ENCODE measurements at places on chromosomes 6 and 20. TPM values are rescaled to one million over a fixed set of nuclear protein-coding genes. Genes with fewer than 3 reads are reported as not detected.

GRCh38 chr6:166692723-166693302 is 65.8 kb upstream of the RPS6KA2 start:
- H3K36me3 ChIP-seq, result no peaks in the 10 kb centered on the region
- H3K27me3 ChIP-seq, result no peaks in the 10 kb centered on the region
- H3K4me3 ChIP-seq, result no peak overlapping the region
- DNase-seq, result no peak
- no peaks in the 10 kb centered on the region for H3K4me1 ChIP-seq

DNA sequence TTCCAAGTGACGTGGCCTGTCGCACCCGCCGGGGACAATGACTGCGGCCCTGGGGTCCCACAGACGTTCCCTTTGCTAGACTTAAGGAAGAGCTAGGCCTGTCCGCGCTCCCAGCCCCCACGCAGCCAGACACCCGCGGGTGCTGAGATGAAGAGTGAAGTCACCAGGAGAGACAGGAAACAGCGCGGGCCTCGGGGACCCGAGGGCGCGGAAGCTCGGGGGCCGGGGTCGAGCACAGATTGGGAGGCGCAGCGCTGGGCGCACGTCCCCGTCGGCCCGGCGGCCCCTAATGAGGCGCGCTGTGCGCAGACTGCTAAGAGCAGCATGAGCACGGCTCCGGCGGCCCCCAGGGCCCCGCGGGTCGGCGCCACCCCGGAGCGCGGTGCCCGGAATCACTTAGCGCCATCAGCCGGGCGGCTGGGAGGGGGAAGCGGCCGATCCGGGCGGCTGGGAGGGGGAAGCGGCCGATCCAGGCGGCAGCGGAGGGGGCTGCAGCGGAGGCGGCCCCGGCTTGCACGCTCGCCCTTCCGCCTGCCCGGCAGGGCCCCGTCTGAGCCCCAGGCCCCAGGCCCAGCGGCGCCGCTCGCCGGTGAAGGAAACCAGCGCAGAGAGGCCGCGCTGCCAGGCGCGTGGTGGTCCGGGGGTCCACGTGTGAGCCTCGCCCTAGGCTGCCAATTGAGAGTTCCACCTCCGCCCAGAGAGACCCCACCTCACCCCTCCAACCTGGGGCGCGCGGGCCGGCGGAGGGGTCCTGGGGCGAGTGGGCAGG is 8.3 kb upstream of the AVP start:
- no peaks in the 10 kb centered on the region for H3K36me3 ChIP-seq
- peaks cover 7% of the 10 kb centered on the region for H3K27me3 ChIP-seq
- peak overlapping the region; percentile 58 for H3K4me3 ChIP-seq
- DNase-seq, result no peak

DNA sequence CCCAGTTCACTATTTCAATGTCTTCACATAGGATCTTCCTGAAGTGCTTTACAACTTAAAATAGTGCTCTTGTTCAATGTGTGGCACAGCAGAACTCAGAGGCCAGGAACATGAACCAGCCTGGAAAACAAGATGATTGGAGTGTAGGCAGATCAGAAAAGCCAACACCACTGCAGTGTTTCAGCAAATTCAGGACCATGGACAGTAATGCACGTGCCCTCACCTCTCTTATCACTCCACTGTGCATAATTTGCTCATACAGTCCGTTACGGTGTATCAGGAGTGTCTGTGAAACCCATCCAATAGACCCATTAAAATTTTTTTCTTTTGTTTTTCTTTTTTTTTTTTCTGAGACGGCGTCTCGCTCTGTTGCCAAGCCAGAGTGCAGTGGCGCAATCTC is 27.6 kb upstream of the HACE1 start:
- H3K4me3 ChIP-seq, result no peak overlapping the region
- no peak for DNase-seq
- no peaks in the 10 kb centered on the region for H3K27me3 ChIP-seq
- H3K27ac ChIP-seq, result no peak overlapping the region
- no peaks in the 10 kb centered on the region for H3K4me1 ChIP-seq
- no peaks in the 10 kb centered on the region for H3K36me3 ChIP-seq

DNA sequence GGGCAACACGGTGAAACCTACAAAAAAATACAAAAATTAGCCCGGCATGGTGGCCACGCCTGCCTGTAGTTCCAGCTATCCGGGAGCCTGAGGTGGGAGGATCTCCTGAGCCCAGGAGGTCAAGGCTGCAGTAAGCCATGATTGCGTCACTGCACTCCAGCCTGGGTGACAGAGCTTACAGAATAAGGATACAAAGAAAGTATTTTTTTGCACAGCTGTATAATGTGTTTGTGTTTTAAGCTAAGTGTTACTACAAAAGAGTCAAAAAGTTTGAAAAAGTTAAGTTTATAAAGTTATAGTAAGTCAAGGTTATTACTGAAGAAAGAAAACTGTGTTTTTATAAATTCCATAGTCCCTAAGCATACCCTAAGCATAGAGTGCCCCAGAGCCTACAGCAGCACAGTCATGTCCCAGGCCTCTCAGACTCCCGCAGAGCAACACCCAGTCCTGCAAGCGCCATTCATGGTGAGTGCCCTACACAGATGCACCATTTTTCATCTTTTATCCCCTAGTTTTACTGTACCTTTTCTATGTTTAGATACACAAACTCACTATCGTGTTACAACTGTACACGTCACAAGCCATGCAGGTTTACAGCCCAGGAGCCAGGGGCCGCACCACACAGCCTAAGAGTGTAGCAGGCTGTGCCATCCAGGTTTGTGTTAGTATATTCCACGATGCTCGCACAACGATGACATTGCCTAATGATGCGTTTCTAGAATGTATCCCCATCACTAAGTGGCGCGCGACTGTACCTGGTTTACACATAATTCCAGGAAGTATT is 22.4 kb downstream of the TAF4 start:
- no peaks in the 10 kb centered on the region for H3K4me1 ChIP-seq
- no peaks in the 10 kb centered on the region for H3K36me3 ChIP-seq
- H3K4me3 ChIP-seq, result no peak overlapping the region
- no peaks in the 10 kb centered on the region for H3K27me3 ChIP-seq

DNA sequence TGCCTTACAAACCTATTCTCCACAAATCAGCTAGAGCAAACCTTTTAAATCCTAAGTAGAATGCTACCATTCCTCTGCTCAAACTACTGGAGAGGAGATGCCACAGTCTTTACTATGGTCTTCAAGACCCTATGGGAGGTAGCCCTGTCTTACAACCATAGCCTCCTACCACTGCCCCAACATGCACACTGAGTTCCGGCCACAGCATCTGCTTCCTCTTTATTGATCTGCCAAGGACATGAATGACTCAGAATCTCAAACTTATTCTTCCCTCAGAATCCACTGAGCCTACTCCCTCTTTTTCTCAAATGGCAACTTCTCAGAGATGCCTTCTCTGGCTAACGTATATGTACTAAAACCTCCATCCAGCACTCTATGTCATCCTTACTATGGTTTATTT is 12.2 kb upstream of the ANKEF1 start:
- H3K36me3 ChIP-seq, result no peaks in the 10 kb centered on the region
- H3K4me3 ChIP-seq, result no peak overlapping the region
- H3K27me3 ChIP-seq, result no peaks in the 10 kb centered on the region
- H3K27ac ChIP-seq, result no peak overlapping the region

DNA sequence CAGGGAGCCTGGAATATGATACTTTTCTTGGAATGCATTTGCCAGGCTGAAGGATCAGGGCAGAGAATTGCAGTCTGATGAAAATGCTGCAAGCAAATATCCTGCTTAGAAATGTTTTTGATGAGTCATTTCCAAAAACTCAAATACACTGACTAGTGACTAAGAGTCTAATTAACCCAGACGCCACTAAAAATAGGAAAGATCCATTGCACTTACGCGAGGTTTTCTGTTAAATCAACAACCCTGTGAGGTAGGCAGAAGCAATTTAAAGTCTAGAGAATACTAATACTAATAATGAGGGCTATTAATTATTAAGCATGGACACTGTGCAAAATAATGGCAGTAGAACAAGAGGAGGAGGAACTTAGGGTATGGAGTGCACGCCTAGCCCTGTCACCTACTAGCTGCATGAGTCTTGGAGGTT is 130.1 kb upstream of the DOK5 start:
- no peak overlapping the region for H3K4me3 ChIP-seq
- H3K27me3 ChIP-seq, result no peaks in the 10 kb centered on the region
- peaks cover 15% of the 10 kb centered on the region for H3K4me1 ChIP-seq
- no peaks in the 10 kb centered on the region for H3K36me3 ChIP-seq

The PRPF6 gene
- total RNA-seq, result 33.5 TPM

The MACROD2 gene
- total RNA-seq, result 3.5 TPM

The MUCL3 gene
- total RNA-seq, result not detected

The PPP1R10 gene
- total RNA-seq, result 52.6 TPM
